ENCODE measurements at places on chromosomes 2 and 18.

- H3K27ac ChIP-seq = no peak overlapping the region
- H3K27me3 ChIP-seq = peaks cover 13% of the 10 kb centered on the region
- H3K4me1 ChIP-seq = no peaks in the 10 kb centered on the region
- no peaks in the 10 kb centered on the region for H3K36me3 ChIP-seq
- H3K4me3 ChIP-seq = no peak overlapping the region
Observed at GRCh38 chr2:217621391-217621801, 381.4 kb downstream of the TNS1 start.

DNA sequence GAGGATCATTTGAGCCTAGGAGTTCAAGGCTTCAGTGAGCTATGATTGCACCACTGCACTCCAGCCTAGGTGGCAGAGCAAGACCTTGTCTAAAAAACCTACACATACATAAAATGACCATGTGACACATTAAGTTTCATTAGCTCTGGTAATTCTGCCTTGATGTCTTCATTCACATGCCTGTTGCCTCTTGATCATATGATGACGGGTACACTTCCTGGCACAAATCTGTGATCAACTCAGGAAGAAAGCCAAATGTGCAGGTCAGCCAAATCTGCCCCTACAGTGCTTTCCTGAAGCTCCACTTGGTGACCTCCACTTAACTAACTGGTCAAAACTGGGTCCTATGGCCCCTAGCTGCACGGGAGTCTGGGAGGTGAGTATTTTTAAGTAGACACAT lies 54.4 kb upstream of the B3GNT7 start:
- H3K27me3 ChIP-seq = no peaks in the 10 kb centered on the region
- H3K27ac ChIP-seq = no peak overlapping the region
- H3K4me1 ChIP-seq = no peaks in the 10 kb centered on the region

- H3K27ac ChIP-seq = no peak overlapping the region
- no peaks in the 10 kb centered on the region for H3K27me3 ChIP-seq
- H3K4me3 ChIP-seq = no peak overlapping the region
- no peaks in the 10 kb centered on the region for H3K36me3 ChIP-seq
Observed at GRCh38 chr2:48323146-48323545, 206.8 kb upstream of the STON1 start.

- H3K36me3 ChIP-seq = no peaks in the 10 kb centered on the region
- H3K4me3 ChIP-seq = no peak overlapping the region
- H3K4me1 ChIP-seq = no peaks in the 10 kb centered on the region
- H3K27me3 ChIP-seq = no peaks in the 10 kb centered on the region
Observed at GRCh38 chr2:112173646-112174319, 35.6 kb downstream of the FBLN7 start.

GRCh38 chr2:127146071-127146725 lies 39.2 kb upstream of the BIN1 start:
- H3K27me3 ChIP-seq = peaks cover 16% of the 10 kb centered on the region
- DNase-seq = no peak
- no peak overlapping the region for H3K4me3 ChIP-seq
- H3K36me3 ChIP-seq = no peaks in the 10 kb centered on the region
- H3K27ac ChIP-seq = no peak overlapping the region
- no peaks in the 10 kb centered on the region for H3K4me1 ChIP-seq

DNA sequence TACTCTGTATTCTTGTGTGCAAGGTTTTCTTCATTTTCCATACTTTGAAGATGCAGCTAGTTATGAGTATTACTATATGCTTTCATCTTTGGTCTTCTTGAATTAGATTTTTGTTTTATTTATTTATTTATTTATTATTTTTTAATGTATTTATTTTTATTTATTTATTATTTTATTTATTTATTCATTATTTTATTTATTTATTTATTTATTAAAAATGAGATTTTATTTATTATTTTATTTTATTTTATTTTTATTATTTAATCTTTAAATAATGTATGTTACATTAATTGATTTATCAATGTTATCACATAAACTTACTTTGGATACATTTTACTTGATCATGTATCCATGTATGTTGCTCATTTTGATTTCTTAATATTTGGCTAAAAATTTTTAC lies 132.3 kb upstream of the GALNT13 start:
- H3K4me3 ChIP-seq = no peak overlapping the region
- H3K36me3 ChIP-seq = no peaks in the 10 kb centered on the region
- no peaks in the 10 kb centered on the region for H3K4me1 ChIP-seq
- H3K27me3 ChIP-seq = no peaks in the 10 kb centered on the region

- H3K4me3 ChIP-seq = no peak overlapping the region
- H3K4me1 ChIP-seq = no peaks in the 10 kb centered on the region
- H3K36me3 ChIP-seq = no peaks in the 10 kb centered on the region
- no peak overlapping the region for H3K27ac ChIP-seq
- peaks cover 3% of the 10 kb centered on the region for H3K27me3 ChIP-seq
Observed at GRCh38 chr18:22829781-22830180, 103.3 kb upstream of the RBBP8 start.

- no peaks in the 10 kb centered on the region for H3K36me3 ChIP-seq
- no peak for DNase-seq
- no peaks in the 10 kb centered on the region for H3K27me3 ChIP-seq
- no peak overlapping the region for H3K27ac ChIP-seq
- no peaks in the 10 kb centered on the region for H3K4me1 ChIP-seq
Observed at GRCh38 chr18:36212301-36213171, 25.2 kb downstream of the MOCOS start.

DNA sequence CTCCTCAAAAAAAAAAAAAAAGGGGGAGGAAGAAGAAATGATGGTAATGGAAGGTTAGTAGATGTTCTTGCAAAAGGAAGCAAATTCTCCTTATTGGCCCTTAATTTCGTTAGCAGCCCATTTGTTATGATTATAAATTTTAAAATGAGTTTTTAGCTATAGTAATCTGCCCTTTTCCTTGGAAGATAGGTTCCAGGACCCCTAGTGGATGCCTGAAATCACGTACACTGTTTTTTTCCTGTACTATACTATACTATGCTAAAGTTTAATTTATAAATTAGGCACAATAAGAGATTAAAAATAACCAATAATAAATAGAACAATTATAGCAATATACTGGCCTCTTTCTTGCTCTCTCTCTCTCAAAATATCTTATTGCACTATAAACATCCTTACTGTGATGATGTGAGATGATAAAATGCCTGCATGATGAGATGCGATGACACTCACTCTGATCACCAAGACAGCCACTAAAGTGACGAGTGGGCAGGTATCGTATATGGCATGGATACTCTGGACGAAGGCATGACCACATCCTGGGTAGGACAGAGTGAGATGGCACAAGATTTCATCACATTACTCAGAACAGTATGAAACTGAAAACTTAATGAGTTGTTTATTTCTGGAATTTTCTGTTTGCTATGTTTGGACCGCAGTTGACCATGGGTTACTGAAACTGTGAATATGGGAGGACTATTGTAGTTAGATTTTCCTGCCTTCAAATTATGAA lies 87.2 kb downstream of the KCTD18 start:
- H3K4me1 ChIP-seq = no peaks in the 10 kb centered on the region
- no peak overlapping the region for H3K27ac ChIP-seq
- no peak overlapping the region for H3K4me3 ChIP-seq
- no peaks in the 10 kb centered on the region for H3K36me3 ChIP-seq
- peaks cover 3% of the 10 kb centered on the region for H3K27me3 ChIP-seq

DNA sequence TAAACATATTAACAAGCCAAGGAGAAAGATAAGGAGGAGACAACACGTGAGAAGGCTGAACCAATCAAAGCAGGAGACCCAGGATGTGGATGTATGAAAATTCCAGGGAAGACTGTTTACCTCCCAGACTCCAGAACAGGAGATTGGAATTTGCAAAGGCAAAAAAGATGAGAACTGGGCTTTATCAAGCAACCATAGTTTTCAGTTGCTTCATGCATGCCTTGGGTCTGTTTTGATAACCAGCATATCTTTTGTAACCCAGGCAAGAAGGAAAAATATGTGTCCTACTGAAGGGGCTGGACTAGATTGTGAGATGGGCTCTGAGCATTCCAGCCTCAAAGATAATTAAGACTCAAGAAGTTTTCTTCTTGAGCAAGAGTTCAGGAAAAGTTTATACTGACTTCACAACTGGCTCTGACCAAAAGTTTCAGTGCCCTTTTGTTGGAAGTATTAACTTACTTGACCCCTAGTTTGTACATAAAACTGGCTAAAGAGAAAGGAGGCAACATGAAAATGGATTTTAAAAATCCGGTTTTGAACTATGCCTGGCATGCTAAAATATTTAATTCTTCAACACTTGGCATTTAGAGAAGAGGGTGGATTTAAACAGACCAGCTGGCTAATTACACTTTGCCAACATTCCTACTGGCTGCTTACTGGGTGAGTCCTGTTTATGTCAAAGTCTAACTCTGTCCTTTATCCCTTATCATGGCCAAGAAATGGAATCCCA lies 79.3 kb upstream of the CD28 start:
- no peak overlapping the region for H3K4me3 ChIP-seq
- DNase-seq = no peak
- no peaks in the 10 kb centered on the region for H3K27me3 ChIP-seq
- H3K4me1 ChIP-seq = peaks cover 19% of the 10 kb centered on the region
- no peak overlapping the region for H3K27ac ChIP-seq
- no peaks in the 10 kb centered on the region for H3K36me3 ChIP-seq

GRCh38 chr2:38095996-38096861 lies 20.3 kb upstream of the CYP1B1 start:
- DNase-seq = no peak
- H3K27me3 ChIP-seq = peaks cover 15% of the 10 kb centered on the region
- H3K4me3 ChIP-seq = no peak overlapping the region
- no peak overlapping the region for H3K27ac ChIP-seq
- H3K36me3 ChIP-seq = no peaks in the 10 kb centered on the region

DNA sequence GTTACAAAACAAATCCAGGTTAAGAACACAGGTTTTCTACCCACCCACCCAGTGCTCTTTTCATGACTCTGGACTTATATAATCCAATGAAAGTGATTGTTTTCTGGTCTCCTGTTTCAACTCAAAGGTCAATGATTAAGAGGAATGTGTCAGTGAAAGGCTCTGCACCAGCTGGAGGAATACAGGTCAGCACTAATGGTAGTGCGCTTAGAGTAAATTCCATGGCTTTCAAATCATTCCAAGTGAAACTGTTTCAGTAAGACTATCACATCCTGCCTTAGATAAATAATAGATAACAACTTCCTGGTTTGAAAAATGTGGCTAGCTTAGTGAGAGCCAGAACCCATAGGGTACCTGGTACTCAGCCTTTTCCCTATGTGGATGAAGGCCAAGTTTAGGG lies 47.8 kb downstream of the SLC9A4 start:
- DNase-seq = no peak
- no peaks in the 10 kb centered on the region for H3K36me3 ChIP-seq
- no peak overlapping the region for H3K4me3 ChIP-seq
- no peaks in the 10 kb centered on the region for H3K4me1 ChIP-seq
- no peak overlapping the region for H3K27ac ChIP-seq
- no peaks in the 10 kb centered on the region for H3K27me3 ChIP-seq

- H3K36me3 ChIP-seq = no peaks in the 10 kb centered on the region
- no peak overlapping the region for H3K27ac ChIP-seq
- peak; percentile 46 for DNase-seq
Observed at GRCh38 chr18:35005963-35006577, 35.1 kb upstream of the MAPRE2 start.

DNA sequence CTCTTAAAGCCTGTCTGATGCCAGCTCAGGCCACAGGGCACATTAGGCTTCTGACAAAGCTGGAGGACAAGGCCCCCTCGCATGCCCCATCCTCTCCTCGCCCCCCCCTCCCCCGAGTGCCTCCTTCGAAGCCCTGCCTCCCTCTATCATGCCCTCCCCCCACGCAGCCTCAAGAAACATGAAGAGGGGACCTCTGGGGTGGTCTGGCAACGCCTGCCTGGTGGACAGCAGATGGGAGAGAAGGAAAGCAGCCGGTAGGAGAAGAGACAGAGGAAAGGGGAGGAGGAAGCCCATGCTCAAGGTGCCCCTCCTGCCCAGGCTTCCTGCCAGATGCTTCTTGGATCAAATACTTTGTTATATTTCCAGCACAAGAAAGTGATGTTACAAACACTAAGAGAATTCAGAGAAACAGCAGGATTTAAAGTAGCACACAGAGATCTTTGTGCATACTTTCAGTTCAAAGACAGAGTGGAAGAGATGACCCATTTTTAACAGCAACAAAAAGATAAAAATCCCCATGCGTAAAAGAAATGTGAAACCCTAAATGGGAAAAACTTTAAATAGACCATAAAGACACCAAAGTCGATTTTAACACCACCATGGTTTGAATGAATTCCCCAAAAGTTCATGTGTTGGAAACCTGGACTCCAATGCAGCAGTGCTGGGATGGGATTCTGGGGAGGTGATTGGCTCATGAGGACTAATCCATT lies 19.0 kb downstream of the BOK start:
- H3K27ac ChIP-seq = no peak overlapping the region
- H3K4me1 ChIP-seq = no peaks in the 10 kb centered on the region
- no peak for DNase-seq
- no peaks in the 10 kb centered on the region for H3K27me3 ChIP-seq

- H3K27me3 ChIP-seq = peaks cover 7% of the 10 kb centered on the region
- no peak for DNase-seq
Observed at GRCh38 chr2:237178396-237178795, 92.7 kb downstream of the COPS8 start.

DNA sequence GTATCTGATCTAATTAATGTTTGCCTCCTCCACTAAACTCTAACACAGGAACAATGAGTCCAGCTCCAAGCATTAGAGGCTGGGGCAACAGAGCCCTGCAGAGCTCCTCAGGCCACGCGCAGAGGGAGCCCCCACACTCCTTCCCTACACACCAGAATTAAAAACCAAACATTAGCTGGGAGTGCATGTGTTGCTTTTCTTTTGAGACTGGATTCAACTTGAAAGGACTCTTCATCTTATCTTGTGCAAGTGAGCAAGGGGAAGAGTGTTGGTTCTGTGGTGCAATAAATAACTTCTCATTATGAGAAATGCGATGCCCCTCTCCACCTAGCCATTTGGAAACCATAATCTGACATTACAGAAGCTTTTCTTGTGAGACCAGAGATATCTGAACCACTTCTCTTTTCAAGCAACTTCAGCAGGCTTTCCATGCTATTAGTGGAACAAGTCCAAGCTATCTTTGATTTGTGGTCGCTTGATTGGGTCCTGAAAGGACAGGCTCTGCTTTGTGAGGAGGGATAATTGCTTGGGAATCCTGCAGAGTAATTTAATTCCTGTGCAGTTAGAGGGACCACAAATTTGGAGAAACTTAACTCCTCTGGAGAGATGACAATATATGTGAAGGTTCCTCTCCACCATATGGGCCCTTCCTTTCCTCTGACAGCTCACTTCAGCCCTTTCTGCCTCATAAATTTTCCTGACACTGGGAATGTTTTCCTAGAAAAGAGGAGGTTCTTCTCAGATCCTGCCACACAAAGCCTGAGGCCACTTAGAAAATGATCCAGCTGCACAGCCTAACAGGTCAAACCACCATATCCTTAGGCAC lies 112.5 kb downstream of the ATL2 start:
- H3K27me3 ChIP-seq = no peaks in the 10 kb centered on the region
- no peaks in the 10 kb centered on the region for H3K36me3 ChIP-seq
- DNase-seq = no peak
- no peak overlapping the region for H3K4me3 ChIP-seq

DNA sequence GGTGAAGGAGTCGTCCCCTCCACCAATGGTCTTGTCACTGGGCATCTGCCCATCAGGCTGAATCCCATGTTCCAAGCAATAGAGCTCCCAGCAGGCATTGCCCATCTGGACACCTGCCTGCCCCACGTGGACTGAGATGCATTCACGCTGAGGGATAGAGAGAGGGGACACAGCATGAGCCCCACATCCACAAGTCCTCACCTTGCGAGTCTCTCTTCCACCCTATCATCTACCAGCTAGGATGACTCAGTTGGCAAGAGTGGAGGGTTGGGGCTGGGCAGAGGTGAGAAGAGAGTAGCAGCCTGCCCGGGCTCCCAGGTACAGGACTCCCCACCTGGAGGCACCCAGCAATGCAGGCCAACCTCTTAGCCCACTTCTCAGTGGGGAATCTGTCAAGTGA lies 959 bp upstream of the TUBA4B start:
- H3K4me3 ChIP-seq = no peak overlapping the region
- H3K27ac ChIP-seq = no peak overlapping the region
- H3K4me1 ChIP-seq = peaks cover 53% of the 10 kb centered on the region
- peaks cover 39% of the 10 kb centered on the region for H3K27me3 ChIP-seq
- H3K36me3 ChIP-seq = peaks cover 6% of the 10 kb centered on the region
- DNase-seq = no peak
